ENCODE measurements at places on chromosomes 12 and 14.

DNA sequence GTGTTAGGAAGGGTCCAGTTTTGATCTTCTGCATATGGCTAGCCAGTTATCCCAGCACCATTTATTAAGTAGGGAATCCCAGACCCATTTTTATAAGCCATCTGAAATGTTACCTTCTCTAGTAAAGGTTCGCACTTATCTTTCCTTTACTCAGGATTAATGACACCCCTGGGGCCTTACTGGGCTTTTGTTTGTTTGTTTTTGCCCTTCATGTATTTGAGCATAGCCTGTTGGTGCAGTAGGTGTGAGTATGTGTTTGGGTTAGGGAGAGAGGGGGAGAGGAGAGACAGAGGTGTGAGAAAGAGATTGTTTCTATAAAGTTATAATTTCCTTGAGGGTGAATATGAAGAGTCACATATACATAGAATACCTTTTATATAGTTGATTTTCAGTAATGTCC lies 96.9 kb downstream of the AKAP6 start:
- no peak for DNase-seq

GRCh38 chr12:123941624-123942237 lies 30.9 kb downstream of the CCDC92 start:
- no peak for DNase-seq

DNA sequence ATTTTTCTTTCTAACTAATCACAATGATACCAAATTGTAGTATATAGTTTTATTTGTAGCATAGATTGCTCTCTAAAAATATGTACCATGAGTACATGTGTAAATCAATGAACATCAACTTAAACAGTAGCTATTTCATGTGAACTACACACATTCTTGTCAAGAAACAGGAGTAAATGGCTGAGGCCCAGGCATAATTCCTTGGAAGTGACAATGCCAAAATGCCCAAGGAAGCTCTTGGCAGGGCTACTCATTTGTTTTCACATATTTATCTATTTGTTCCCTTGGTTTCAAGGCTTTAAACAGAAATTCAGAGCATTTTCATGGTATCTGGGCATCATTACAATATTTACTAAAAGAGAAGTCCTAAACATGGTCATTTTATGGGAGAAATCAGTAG lies 165.7 kb downstream of the SLC16A7 start:
- DNase-seq: no peak

GRCh38 chr12:117807946-117808345 lies 160.8 kb downstream of the KSR2 start:
- DNase-seq: no peak

- peak; percentile 3 for DNase-seq
Observed at GRCh38 chr12:43336962-43337555, 214.9 kb downstream of the ADAMTS20 start.

DNA sequence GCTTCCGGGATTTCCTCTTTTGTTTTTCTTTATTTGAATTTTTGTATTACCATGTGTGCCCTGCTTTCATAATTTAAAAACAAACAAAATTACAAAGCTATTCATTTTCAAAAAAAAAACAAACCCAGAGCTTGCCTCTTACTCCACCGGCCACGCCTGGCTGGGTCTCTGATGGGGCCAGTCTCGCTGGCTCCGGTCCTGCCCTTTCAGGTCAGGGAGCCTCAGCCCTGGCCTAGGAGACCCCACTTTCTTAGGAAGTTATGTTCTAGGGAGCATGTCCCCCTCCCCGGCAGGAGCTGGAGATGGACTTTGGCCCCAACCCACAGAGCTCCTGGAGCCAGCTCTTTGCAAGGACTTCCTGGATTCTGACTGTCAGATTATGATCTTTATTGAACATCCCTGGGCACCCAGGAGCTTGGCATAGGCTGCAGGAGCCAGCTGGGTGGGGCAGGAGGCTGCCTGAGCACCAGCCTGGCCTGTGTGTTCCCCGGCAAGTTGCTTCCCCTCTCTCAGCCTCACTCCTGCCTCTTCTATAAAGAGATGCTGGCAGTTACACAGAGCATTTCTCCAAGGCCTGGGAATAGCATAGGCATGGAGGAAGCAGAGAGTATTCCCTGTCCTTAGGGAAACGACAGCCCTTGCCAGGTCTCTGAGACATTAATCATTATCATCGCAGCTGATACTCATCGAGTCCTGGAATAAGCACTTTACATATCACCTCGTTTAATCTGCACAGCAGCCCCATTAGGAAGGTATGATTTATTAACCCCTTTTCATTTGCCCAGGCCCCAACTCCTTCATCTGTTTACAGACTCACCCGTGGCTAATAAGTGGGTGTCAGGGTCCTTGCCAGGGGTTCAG lies 3.5 kb downstream of the DEGS2 start:
- DNase-seq: no peak

Data from dermis microvascular lymphatic vessel endothelial cell (primary cell).